ENCODE measurements at places on chromosomes 7 and 10. TPM values are rescaled to one million over a fixed set of nuclear protein-coding genes. Genes with fewer than 3 reads are reported as not detected.

CYP26C1 gene
- 0.05 TPM for polyA plus RNA-seq

- DNase-seq, result no peak
Measured at GRCh38 chr10:14032406-14032998, 298.2 kb downstream of the FRMD4A start.

DNA sequence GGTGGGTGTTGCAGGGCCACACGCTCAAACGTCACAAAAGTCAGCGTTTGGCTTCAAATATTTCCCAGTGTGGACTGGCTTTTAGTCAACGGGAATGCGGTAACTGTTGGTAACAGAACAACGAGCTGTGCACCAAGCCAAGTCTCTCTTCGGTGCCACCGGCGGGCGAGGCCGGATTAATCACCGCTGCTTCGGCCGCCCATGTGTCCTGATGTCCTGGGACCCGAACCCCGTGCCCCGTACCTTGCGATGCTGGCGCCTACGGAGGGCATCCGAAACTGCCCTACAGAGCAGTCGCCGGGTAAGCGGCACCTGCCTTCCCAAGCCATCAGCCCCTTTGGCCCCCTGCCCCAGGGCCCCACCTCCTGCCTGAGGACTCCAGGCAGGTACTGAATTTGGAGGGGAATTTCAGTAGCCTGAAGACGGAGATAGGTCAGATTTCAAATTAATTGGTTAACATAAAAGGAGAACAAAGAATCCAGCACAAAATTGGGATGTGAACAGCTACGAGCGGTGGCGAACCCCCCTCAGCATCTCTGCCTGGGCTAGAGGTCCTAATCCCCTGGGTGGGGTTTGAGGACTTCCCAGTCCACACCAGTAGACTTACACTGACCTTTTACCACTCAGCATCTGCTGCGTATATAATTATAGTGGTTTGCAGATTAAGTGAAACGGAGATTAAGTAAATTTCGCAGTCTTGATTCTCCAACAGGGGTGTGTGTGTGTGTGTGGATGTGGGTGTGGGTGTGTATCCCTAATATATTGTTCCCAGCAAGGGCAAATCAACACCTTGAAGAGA lies at the start of gene LRRC72:
Gene LRRC72 (plus strand): TSS at position 84 of the 799 bp plus-strand sequence. CDS start 128 bp downstream, at position 212.
- DNase-seq, result no peak

DNA sequence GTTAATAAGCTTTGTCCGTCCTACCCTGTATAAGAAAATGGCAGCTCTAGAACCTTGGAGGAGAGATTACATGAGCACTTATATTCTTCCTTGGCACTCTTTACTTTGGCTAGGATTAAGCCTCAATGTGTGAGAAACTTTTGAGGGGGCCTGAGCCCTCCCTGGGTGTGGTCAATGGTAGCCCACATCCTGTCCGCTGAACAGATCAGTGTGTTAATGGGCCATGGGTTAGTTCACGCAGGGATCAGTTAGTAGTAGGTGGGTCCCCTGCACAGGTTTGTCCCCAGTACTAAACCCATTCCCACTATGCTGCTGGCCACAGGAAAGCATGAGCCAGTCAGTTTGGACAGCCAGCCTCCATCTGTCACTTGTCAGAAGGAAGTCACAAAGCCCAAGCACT lies 20.2 kb upstream of the IKZF1 start:
- DNase-seq, result no peak

GRCh38 chr7:105178928-105179541 lies 165.0 kb downstream of the KMT2E start:
- no peak for DNase-seq

GRCh38 chr10:42646214-42646613 lies 7.8 kb upstream of the ZNF33B start:
- DNase-seq, result no peak

- no peak for DNase-seq
Measured at GRCh38 chr10:49000437-49001398, 61.1 kb upstream of the LRRC18 start.

DNA sequence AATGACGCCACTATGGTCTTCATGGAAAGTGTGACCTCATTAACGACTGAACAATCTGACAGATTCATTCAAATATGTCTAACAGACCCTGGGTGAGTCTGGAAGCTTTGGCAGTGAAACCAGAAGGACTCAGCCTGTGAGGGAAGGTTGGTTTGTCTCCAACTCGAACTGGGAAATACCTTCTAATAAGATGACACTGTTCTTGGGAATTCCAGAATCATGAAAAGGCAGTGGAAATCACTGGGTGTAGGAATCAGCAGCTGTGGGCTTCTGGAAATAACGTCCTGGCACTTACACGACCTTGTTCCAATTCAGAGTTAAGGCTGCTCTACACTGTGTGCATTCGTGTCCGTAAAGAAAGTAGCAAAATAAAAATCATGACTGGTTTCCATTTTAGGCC lies 75.1 kb downstream of the DGKI start:
- peak; percentile 76 for DNase-seq

MKI67 gene
- 11.8 TPM for polyA plus RNA-seq

NPTX2 gene
- polyA plus RNA-seq, result 1.5 TPM

GRCh38 chr10:70518695-70519094 lies 40.1 kb downstream of the PALD1 start:
- no peak for DNase-seq

DNA sequence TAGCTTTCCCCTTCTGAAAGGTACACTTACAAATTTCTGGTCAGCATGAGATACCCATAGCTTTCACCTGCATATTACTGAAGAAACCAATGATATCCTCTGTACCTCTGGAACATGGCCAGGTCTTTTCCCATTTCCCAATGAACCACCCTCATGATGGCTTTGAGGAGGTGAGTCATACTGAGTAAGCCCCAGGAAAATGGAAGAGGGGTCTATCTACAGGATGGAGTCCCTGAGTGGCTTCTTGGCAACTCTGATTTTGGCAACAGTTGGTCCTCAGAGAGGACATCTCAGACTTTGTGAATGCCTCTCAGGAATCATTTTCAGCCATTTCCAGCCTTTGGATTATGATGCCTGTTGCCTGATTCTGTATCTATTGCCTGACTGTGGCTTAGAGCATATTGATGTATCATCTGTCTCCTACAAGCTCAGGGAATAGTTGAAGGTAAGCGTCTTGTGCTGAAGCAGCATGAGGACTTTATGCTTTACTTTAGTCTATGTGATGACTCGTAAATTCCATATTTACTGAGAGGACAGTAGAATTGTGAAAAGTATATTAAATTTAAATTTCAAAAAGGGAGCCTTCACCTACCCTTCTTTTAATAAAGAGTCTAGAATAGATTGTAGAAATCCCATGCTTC lies 84.7 kb upstream of the DKK1 start:
- no peak for DNase-seq

DNA sequence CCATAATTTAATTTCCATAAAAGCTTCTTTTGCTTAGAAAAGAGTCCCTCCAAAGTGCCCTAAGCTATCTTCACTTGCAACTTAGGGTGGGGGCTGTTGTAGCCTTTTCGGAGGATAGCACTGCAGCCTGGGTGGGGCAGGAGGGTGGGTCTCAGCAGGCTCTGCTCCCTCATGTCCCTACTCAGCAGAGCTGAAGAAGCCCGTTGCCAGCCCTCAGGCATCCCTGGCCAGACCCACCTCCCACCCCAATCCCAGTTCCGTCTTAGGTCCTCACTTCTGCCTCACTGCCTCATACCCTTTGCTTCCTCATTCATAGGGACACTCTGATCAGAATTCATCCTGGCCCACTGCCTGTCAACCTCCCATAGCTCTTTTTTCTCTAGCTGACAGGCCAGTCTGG lies 99.8 kb upstream of the ZMIZ1 start:
- DNase-seq, result no peak
